ENCODE measurements at places on chromosomes 2 and 18.
A peak's percentile ranks its signal among the peaks of the same experiment; 100 is the strongest.

DNA sequence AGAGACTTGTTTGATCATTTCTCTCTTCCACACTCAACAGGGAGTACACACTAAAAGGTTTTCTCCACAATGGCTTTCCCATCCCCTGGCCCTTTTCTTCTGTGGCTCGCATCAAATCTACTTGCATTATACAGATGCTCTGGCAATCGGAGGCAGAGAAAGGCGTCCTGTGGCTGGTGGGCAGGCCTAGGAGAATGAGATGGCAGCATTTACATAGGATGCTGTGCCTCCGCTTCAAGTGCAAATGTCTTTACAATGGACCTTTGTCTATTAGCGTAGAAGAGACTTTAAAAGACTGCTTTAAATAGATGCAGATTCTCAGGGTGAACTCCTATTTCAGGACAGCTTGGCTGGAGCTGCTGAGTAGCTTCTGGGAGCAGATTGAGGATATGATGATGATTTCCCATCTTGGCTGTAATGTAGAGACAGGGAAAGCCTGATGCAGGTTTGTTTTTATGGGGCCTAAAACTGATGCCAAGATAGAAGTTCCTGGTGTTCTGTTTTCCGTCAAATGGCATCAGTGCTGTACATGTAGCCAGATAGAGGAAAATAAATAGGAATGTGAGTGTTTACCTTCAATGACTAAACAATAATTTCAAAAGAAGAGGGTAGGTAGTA lies 423.4 kb downstream of the RND3 start:
- DNase-seq, result no peak

GRCh38 chr2:42523341-42523740 lies 29.6 kb upstream of the KCNG3 start:
- DNase-seq, result no peak

DNA sequence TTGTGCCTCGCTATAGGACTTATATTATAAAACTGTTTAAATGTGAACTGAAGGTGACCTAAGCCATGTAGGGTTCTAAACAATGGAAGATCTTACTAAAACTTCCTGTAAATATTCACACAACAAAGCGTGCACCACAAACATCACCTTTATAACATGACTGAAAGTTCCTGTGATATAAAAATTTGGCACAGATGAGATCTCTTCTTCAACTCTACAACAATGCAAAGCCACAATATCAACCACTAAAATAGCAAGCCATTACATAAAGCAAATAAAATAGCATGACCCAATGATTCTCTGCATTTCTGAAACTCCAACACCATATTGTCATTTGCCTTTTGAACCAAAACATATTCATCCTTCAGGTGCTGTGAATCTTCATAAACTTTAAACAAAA lies 3.5 kb downstream of the YES1 start:
- DNase-seq, result peak; percentile 55

- no peak for DNase-seq
Measured at GRCh38 chr2:86016581-86016980, 89.1 kb downstream of the POLR1A start.

- no peak for DNase-seq
Measured at GRCh38 chr2:181076658-181077057, 96.3 kb downstream of the UBE2E3 start.

DNA sequence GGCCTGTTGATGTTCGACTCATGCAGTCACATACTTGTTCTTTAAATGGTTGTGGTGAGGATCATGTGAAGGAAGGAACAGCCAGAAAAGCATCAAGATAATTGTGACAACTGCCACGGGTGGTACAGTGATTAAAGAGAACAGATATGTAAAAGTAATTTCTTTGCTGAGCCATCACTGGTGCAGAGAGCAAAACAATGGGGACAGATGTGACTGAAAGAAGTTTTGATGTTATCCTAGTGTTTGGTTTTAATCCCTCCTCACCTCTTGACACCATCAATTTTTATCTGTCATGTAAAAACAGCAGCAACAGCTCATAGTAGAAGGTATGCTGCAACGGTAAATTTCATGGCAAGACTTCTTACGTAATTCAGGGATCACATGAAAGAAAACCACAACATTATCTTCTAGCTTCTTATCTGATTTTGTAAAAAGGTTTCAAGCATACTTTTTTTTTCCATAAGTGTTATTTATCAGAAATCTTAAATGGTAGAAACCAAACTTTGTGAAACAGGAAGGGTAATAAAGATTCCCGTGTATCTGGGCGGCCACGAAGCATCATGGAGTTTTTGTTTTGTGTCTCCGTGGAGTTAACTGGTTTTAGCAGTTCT lies 65.2 kb downstream of the PLCL1 start:
- peak; percentile 76 for DNase-seq

- no peak for DNase-seq
Measured at GRCh38 chr2:211836409-211836808, 702.2 kb downstream of the ERBB4 start.

GRCh38 chr2:212722046-212722445 lies 183.4 kb upstream of the ERBB4 start:
- DNase-seq, result no peak

GRCh38 chr2:174682578-174683391 lies 81.5 kb downstream of the CHRNA1 start:
- DNase-seq, result peak; percentile 60
